ENCODE measurements at places on chromosomes 13 and 19.

- no peak for DNase-seq
Observed at GRCh38 chr13:35694549-35695447, 218.3 kb upstream of the MAB21L1 start.

- DNase-seq, result no peak
Observed at GRCh38 chr19:16091546-16092475, 15.5 kb downstream of the TPM4 start.

DNA sequence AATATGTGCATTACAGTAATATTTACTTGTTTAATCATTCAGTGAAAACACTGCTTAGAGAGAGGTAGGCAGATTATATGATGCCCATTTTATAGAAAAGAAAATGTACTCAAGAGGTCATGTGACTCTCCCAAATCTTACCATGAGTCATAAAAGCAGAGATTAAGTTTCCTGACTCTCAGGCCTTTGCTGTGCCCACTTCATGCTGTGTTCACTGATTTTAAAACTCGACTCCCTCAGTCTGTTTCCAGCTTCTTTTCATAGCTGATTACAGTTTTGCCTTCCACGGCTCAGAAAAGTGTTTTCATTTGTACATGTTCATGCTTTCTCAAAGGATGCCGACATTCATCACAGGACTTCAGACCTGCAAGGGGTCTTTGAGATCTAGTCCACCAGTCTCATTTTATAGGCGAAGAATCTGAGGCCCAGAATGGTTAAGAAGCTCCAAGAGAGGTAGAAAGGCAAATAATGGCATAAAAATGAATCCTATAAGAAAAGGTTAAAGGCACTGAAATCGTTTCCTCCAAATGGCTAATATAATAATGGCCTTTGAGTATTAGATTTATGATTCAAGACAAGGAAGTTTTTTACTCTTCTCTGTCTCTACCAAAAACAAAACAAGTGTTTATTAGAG is 9.0 kb upstream of the IPO5 start:
- no peak for DNase-seq

DNA sequence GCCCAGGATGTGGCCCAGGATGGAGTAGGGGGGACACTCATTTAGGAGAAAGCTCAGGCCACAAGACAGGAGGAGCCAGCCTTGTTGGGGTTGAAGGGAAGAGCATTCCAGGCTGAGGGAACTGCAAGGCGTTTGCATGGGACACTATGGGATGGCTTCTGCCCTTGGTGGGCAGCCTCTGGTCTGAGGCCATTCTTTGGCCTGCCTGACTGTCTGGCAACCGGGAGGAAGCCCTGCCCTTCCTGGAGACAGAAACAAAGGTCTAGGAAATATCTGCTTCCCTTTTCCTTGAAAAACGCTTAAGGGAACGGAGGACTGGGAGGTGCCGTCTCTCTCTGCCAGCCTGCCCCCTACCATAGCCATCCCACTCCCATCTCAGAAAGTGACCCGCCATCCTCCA is 2.8 kb upstream of the ICAM1 start:
- no peak for DNase-seq

GRCh38 chr19:34345947-34346351 is 19.0 kb upstream of the GPI start:
- no peak for DNase-seq

GRCh38 chr19:17137417-17137816 is 61.8 kb downstream of the MYO9B start:
- DNase-seq, result no peak

DNA sequence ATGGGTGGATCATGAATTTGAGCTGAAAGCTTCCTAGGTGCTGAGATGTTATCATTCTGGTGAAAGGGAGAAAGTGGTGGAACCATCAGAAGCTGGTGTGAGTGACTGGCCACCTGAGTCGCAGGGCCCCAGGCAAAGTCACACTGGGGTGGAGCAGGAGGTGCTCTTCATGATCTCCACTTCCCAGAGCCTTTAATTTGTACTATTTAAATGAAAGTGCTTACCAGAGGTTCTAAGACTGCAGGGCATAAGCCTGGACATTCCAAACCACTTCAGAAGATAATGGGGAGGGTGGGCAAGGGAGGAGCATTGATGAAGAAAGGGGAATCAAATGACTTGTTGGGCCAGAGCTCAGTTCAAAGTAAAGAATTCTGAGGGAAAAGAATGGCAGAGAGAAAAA is 156.1 kb downstream of the RGCC start:
- no peak for DNase-seq

DNA sequence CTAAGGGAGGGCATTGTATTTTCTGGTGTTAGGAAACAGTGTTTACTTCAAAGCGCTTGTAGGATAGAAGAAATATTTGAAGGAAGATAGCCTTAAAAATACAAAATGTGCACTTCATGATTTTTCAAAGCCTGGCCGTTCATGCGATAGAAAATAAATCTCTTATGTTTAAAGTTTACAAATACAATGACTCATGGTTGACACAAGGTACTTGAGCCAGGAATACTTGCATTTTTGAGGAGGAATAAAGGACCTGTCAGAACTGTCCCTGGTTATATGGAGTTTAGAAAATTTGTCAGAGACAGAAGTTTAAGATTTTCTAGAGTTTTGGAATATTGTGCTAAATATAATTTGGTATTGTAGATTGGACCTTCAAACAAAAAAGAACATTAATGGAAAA is 1223.2 kb upstream of the SLC10A2 start:
- DNase-seq, result no peak

- no peak for DNase-seq
Observed at GRCh38 chr19:9865732-9866501, 30.8 kb downstream of the PIN1 start.

All from neuronal stem cell (in vitro differentiated cells).